ENCODE measurements at places on chromosomes 11 and 22.

GRCh38 chr11:64859542-64860414 lies 15.3 kb upstream of the CDC42BPG start:
- DNase-seq = no peak

DNA sequence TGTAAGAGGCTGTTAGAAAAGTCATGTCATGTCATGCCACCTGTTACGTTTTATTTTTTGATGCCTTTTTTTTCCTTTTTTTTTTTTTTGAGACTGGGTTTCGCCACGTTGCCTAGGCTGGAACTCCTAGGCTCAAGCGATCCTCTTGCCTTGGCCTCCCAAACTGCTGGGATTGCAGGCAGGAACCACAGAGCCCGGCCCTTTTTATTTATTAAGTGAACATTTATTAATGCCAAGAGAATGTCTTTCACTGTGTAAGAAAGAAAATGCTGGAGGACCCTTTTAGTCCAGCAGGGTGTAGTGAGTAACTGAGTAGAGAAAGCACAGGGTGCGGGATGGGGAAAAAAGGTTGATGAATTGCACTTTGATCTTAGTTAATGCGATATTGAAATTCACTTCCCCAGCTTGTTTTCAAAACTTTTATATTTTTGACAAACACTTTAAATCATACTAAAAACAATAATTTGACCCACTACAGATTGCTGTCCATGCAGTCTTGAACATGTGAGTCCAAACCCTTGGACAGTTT lies 2.3 kb upstream of the XBP1 start:
- DNase-seq = peak; percentile 47

GRCh38 chr11:79672786-79673185 lies 232.0 kb upstream of the TENM4 start:
- no peak for DNase-seq

GRCh38 chr22:31272522-31273446 lies 19.5 kb downstream of the PIK3IP1 start:
- peak; percentile 71 for DNase-seq

- no peak for DNase-seq
These were observed 7.3 kb upstream of the GTSE1 start for GRCh38 chr22:46289244-46289891.

DNA sequence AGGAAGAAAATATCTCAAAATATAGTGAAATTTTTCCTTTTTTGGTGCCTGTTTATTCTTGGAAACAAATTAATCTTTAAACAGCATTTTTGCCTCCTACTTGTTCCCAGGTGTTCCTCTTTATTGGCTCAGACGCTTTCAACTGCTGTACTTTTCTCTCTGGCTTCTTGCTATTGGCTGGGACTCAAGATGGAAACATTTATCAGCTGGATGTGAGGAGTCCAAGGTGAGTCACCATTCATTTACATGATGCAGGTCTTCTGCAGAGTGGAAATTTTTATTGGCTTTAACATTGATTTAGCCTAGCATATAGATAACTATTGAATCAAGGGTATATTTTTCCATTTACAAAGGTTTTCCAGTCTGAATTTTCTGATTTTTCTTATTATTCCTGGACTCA lies 34.4 kb upstream of the DNAJB13 start:
- peak; percentile 5 for DNase-seq

DNA sequence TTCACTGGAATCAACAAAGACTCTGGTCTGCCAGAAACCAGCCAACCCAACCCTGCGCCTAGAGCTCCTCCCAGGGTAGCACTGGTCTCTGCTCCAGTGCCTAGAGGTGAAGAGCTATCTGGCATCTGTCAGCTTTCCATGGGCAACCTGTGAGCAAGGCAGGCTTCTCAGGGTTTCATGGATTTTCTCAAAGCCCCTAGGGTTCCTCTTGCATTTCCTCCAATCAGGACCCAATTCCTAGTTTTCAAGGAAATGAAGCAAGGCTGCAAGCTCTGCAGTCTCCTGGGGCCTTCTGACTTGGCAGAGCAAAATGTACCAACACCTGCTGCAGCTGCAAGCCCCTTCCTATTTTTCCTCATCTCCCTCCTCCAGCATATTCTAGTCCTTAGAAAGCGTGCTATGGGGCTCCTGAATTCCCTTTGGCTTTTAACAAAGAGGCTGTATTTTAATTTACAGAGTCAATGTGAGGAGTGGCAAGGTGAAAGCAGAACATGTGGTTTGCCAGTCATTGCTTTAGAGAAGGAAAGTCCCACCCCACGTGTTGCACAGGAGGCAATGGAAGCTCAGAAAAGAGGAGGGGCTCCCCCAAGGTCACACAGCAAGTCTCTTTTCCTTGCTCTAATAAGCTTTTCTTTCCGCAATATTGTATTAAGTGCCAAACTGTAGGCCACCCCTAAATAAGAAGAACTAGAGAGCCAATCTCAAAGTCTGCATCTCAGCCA lies 33.0 kb upstream of the RIC3 start:
- DNase-seq = peak; percentile 71

DNA sequence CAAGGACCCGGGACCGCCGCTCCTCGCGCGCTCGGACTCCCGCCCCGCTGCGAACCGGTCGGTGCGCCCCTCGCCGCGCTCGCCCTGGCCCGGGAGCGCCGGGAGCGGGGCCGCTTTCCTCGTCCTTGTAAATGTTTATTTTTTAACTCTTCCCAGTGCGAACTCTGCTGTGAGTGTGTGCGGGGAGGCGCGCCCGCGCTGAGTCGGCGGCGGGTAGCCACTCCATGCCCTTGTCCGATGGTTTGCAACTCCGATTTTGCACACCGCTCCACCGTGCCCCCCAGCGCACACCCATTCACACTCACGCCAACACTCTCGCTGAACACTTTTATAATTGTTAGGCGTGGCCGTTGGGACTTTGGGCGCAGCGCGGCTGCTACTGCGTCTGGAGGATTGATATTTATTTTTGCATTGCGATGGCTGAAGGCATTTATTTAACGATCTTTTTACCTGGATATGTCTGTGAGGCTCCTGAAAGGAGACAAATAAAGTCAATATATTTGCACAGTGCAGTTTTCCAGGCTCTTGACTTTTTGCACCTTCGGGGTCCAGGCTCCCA lies 1.0 kb downstream of the C11orf96 start:
- DNase-seq = no peak

DNA sequence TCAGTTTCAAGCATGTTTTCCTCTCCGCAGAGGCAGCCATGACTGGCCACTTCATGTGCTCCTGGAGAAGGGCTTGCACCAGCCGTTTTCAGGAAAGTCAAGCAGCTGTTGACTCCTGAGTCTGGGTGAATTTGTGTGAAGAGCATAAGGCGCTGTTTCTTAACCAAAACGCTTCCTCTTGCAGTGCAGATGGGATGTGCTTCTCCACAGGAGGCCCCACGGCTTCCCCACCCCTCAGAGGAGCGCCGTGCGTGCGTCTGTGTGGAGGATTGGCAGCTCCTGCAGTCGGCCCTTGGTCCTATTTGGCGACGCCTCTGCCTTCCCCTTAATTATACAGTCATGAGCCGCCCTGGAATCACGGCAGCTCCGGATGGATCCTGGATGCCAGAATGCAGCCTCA lies 54.1 kb upstream of the B3GAT1 start:
- no peak for DNase-seq

DNA sequence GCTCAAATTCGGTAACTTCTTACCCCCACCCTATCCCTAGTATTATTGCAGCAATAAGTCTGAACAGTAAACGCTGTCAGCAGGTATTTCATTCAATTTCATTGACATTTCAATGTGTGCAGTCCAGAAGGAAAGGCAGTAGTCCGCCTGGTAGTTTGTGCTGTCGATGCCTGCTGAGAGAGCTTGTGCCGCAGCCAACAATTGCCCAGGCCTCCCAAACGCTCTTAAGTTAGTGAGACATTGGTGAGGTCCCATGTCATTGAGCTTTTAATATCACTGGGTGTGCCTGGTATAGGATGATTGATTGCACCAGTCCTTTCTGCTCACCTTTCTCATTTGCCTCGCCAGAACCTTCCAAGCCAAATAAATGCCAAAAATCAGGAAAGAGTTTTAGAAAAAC lies 28.1 kb downstream of the ALKBH3 start:
- no peak for DNase-seq

GRCh38 chr22:27336151-27337090 lies 465.1 kb downstream of the MN1 start:
- DNase-seq = no peak

DNA sequence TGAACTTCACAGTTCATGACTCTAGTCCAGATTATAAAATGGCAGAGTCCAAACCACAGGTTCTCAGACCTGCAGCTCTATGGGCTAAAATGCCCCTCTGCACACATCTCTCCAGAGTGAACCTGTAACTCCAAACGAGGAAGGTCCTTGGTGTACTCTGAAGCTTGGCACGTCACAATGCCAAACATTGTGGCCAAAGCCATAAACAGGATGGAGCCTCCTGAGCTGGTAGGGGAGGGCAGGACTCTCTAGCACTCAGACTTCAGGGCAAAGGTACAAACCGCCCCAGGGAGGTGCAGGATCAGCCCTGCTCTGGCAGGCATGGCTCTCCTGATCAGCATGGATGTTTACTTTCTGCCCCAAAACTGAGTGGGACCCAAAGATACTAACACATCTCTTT lies 2.3 kb downstream of the SCUBE2 start:
- no peak for DNase-seq

GRCh38 chr11:19185036-19185435 lies 16.7 kb downstream of the CSRP3 start:
- DNase-seq = no peak

GRCh38 chr11:5065027-5065426 lies 4.3 kb upstream of the OR52E1 start:
- DNase-seq = no peak

GRCh38 chr11:12762278-12762677 lies 88.1 kb downstream of the TEAD1 start:
- DNase-seq = no peak

DNA sequence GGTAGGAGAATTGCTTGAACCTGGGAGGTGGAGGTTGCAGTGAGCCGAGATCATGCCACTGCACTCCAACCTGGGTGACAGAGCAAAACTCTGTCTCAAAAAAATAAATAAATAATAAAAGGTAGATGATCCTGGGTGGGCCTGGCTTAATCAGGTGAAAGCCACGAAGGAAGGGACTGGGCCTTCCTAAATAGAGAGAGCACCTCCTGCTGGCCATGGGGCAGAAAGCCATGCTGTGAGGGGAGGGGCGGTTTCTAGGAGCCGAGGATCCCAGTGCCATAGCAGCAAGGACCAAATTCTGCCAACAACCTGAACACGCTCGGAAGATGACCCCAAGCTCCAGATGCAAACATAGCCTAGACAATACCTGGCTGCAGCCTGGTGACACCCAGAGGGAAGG lies 24.5 kb upstream of the DGKZ start:
- no peak for DNase-seq

- DNase-seq = peak; percentile 12
These were observed 198.4 kb upstream of the SESN3 start for GRCh38 chr11:95429376-95429907.

DNA sequence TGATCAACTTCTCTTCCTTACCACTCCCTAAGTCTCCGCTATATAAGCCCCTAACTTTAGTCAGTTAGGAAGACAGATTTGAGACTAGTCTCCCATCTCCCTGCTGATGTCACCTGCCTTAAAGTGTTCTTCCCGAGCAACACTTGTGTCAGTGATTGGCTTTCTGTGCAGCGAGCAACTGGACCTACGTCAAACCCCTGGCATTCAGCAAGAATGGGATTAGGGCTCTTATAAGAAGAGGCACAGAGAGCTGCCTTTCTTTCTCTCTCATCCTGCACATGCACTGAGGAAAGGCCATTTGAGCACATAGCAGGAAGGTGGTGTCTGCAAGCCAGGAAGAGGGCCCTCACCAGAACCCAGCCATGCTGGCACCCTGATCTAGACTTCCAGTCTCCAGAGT lies 116.6 kb upstream of the THY1 start:
- DNase-seq = no peak

DNA sequence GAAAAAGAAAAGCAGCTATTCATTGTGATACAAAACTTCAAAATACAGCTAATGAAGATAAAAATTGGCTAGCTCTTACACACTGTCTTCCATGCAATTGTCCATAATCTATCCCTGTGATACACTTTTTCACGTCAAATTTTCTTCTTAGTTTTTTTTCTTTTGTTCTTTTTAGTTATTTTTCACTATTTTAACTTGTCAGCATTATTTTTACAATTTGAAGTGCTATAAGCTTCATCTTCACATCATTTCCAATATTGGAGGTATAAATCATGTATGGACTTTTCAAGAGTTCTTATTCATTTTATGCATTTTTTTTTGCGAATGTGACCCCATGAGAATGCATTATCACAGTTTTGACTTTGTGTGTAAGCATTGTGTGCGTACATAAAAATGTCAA lies 4.1 kb downstream of the OR5B17 start:
- no peak for DNase-seq

DNA sequence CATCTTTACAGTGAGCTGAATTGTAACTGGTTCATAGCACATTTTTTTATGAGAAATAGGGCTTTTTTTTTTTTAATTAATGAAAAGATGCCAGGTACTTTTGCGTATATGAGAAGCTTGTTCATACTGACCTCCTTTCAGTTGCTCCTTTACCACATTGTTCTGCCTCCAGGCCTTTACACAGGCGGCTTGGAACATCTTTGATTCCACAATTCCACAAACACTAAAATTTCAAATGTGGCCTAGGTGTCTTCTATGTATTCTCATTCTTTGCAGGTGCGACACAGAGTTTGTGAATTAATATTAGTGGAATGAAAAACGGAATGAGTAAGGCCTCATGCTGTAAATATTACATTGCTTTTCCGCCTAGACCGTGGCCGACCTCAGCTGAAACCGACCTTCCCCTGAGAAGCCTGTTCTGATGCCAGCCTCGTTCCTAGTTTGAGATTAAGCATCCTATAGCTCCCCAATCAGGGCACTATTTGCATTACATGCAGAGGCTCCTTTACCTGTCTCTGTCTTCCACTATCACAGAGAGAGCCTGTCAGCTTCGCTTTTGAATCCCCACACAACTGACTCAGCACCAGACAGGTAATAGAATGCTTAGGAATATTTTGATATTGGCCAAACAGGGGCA lies 125.8 kb downstream of the LDLRAD3 start:
- DNase-seq = no peak
